ENCODE measurements at places on chromosomes 7 and 10. TPM values are rescaled to one million over a fixed set of nuclear protein-coding genes. Genes with fewer than 3 reads are reported as not detected.

GRCh38 chr10:94358480-94358879 is 4.3 kb downstream of the NOC3L start:
- peaks cover 47% of the 10 kb centered on the region for H3K36me3 ChIP-seq
- H3K4me1 ChIP-seq: peaks cover 18% of the 10 kb centered on the region
- H3K4me3 ChIP-seq: peak overlapping the region; percentile 15
- H3K27me3 ChIP-seq: no peaks in the 10 kb centered on the region
- H3K27ac ChIP-seq: peak overlapping the region; percentile 43

- DNase-seq: no peak
- no peak overlapping the region for H3K4me3 ChIP-seq
- H3K4me1 ChIP-seq: no peaks in the 10 kb centered on the region
- H3K36me3 ChIP-seq: no peaks in the 10 kb centered on the region
These were observed 390.1 kb downstream of the TCERG1L start for GRCh38 chr10:130921461-130921860.

- no peaks in the 10 kb centered on the region for H3K27me3 ChIP-seq
- H3K36me3 ChIP-seq: no peaks in the 10 kb centered on the region
- H3K4me1 ChIP-seq: no peaks in the 10 kb centered on the region
These were observed at the start of gene TDRD1 for GRCh38 chr10:114179148-114179547. TSS of gene TDRD1 (plus strand) at chr10:114179353. CDS start at chr10:114187832, 8,479 bp downstream.

The SEMA4G gene
- not detected for total RNA-seq

Measured in MCF 10A (cell line).